Stimulated activated CD8-positive, alpha-beta memory T cell treated with anti-CD3 and anti-CD28 coated beads, Interleukin-7, amount 100 ng/mL, for 1 hour (primary cell): ENCODE measurements at places on chromosomes 2 and 18.

DNA sequence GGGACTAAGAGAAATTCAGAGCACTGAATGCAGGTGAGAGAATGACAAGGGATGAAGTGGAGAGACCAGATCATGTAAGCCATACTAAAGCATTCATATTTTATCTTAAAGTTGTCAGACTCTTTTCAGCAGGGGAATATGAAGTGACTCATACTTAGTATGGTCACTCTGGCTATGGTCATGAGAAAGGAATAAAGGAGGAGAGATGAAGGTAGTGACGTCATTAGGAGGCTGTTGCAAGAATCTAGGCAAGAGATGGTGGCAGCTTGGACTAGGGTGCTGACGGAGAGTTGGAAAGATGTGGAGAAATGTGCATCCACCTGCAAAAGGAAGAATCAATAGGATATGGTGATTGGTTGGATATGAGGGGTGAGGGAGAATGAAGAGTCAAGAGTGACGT is 203.2 kb upstream of the ACVR2A start:
- no peak for DNase-seq

DNA sequence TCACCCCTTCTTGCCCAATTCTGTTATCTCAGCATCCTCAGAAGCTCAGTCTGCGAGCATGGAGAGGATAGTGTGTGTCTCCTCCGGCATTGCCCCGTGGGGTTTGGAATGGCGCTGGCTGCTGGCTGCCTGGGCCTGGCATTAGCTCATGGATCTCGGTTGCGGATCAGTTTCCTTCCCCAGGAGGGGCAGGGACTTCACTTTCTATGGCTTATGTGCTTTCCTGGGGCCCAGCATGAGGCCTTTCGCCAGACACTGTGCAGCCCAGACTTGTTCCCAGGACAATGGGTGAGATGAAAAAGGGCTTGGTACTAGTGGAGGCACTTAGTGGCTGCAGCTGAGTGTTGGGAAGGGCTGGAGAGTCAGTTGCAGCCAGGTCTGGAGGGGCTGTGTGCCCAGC is 143.3 kb downstream of the GLI2 start:
- no peak for DNase-seq

GRCh38 chr2:174840436-174840835 is 76.2 kb upstream of the CHRNA1 start:
- no peak for DNase-seq

- DNase-seq: no peak
Measured at GRCh38 chr2:107607054-107607453, 219.6 kb upstream of the RGPD4 start.
